ENCODE measurements at places on chromosomes 6 and 20.

GRCh38 chr6:2854396-2854982 is 12.8 kb upstream of the SERPINB1 start:
- DNase-seq, result no peak

DNA sequence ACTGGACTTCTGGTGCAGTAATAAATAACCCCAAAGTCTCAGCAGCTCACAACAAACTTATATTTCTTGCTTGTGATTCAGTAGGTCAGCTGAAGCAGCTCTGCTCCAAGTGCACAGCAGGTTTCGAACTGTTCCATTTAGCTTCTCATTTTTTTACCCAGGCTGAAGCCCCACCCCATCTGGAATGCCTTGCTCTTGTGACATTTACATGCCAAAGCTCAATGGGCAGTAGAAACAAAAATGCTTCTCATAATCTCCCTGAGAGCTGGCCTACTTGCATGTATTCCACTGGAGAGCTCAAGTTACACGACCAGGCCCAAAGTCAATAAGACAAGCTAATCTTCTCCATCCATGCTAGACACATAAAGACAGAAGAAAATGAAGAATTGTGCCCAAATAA is 165.2 kb downstream of the HAO1 start:
- no peak for DNase-seq

- no peak for DNase-seq
Observed at GRCh38 chr6:129686941-129687627, 22.9 kb downstream of the ARHGAP18 start.

- no peak for DNase-seq
Observed at GRCh38 chr6:113377362-113377942, 479.7 kb upstream of the MARCKS start.

- DNase-seq, result no peak
Observed at GRCh38 chr20:22690000-22690399, 105.6 kb upstream of the FOXA2 start.

DNA sequence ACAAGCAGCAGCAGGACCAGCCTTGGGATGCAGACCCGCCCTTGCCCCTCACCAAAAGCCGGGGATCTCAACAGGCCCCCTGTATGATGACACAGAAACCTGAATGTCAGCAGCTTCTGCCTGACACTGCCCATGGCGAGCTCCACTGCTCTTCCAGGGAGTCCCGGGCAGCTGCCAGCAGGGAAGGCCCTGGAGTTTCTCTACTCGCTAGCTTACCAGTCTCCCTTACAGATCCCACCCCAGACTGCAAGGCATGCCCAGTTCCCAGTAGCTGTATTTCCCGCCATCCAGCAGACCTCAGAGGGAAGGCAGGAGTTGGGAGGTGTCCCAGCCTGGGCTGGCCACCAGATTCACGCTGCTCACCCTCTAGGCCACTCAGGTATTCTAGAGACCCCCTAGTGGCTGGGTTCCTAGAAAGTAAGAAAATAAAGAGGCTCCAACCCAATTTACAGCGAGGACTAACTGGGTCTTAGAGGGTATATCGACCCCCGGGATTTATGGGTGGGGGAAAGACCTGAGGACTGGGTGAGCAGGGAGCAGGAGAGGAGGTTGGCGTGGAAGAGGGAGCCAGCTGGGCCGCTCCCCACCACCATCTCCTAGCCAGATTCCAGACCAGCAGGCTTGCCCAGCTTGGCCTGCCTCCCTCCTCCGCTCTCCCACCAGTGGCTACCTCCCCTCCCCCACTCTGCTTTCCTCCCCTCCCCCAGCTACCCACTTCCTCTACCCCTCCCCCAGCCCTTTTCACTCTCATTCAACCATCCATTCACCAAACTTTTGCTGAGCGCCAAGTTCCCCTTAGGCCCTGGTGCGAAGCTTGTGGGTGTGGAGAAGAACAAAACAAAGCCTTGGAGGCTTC is 9.7 kb upstream of the HMGA1 start:
- no peak for DNase-seq

GRCh38 chr20:22260506-22260905 is 323.9 kb downstream of the FOXA2 start:
- DNase-seq, result no peak

GRCh38 chr6:44867571-44868334 is 460.4 kb upstream of the RUNX2 start:
- DNase-seq, result no peak

All from stimulated activated naive CD4-positive, alpha-beta T cell (primary cell).